Pancreas (tissue), 10 donors: ENCODE measurements at places on chromosomes 4 and X. TPM values are rescaled to one million over a fixed set of nuclear protein-coding genes. Genes with fewer than 3 reads are reported as not detected.

GRCh38 chr4:8090312-8090711 is 68.3 kb downstream of the ABLIM2 start:
- H3K36me3 ChIP-seq, result no peaks in the 10 kb centered on the region
- no peak overlapping the region for H3K4me3 ChIP-seq
- no peaks in the 10 kb centered on the region for H3K4me1 ChIP-seq
- DNase-seq, result no peak
- no peaks in the 10 kb centered on the region for H3K27me3 ChIP-seq
- H3K27ac ChIP-seq, result no peak overlapping the region

- no peak for DNase-seq
- no peak overlapping the region for H3K4me3 ChIP-seq
- no peaks in the 10 kb centered on the region for H3K4me1 ChIP-seq
- H3K36me3 ChIP-seq, result no peaks in the 10 kb centered on the region
- H3K27me3 ChIP-seq, result no peaks in the 10 kb centered on the region
Measured at GRCh38 chrX:11533199-11533651, 132.5 kb downstream of the ARHGAP6 start.

GRCh38 chr4:184471881-184472613 is 2.3 kb downstream of the IRF2 start:
- no peaks in the 10 kb centered on the region for H3K27me3 ChIP-seq
- no peak for DNase-seq
- H3K27ac ChIP-seq, result peak overlapping the region; percentile 86
- H3K36me3 ChIP-seq, result no peaks in the 10 kb centered on the region

DNA sequence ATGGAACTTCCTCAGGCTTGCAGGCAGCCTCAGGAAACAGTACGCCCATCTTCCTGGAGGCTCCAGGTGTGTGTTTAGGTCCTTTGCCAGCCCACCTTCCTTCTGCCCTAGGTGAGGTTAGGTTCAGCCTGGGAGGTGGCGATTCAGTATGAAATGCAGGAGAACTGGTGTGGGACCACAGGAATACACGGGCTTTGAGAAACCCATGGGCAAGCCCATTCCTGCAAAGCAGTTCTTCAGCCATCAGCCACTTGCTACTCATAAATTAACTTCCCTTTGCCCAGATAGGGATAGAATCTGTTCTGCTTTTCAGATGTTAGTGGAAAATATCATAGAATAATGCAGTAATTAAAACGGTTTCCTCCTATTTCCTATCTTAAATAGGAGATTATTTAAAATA is 32.2 kb downstream of the TBC1D14 start:
- no peaks in the 10 kb centered on the region for H3K36me3 ChIP-seq
- peak overlapping the region; percentile 5 for H3K27ac ChIP-seq
- H3K4me3 ChIP-seq, result no peak overlapping the region
- H3K4me1 ChIP-seq, result no peaks in the 10 kb centered on the region

ELMOD2 gene
- 7.5 TPM for polyA plus RNA-seq
